Coronary artery (tissue), 2 donors: ENCODE measurements at places on chromosomes 13 and 19.
A peak's percentile ranks its signal among the peaks of the same experiment; 100 is the strongest.

- no peak for DNase-seq
Measured at GRCh38 chr13:42355092-42355485, 83.1 kb downstream of the AKAP11 start.

DNA sequence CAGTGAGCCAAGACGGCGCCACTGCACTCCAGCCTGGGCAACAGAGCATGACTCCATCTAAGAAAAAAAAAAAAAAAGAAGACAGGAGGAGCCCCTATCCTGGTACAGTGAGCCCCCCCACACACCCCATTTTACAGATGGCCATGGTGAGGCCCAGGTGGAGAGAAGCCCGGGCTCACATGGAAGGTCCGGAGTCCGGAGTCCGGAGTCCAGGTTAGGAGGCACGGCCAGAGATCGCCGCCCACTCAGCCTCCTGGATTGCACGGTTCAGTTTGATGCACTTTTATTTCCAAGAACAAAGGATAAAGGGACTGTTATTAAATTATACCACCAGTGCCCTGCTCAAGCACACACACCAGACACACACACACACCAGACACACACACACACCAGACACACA is 11.3 kb upstream of the BTBD2 start:
- DNase-seq = no peak

DNA sequence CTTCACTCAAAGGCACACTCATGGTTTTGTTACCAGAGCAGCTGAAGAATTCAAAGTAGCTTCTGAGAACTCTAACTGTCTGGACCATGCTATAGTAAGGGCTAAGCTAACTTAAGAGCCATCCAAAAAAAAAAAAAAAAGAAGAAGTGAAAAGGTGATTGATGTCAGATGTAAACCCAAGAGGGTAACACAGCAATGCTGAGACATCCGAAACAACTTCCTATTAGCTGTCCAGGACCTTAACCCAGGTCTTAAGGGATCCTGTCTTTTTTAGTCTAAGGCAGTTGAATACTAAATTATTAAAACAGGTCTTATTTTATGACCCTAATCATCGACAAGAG is 11.2 kb upstream of the RAB20 start:
- DNase-seq = no peak

- DNase-seq = no peak
Measured at GRCh38 chr13:82058364-82058763, 1717.4 kb upstream of the SPRY2 start.

DNA sequence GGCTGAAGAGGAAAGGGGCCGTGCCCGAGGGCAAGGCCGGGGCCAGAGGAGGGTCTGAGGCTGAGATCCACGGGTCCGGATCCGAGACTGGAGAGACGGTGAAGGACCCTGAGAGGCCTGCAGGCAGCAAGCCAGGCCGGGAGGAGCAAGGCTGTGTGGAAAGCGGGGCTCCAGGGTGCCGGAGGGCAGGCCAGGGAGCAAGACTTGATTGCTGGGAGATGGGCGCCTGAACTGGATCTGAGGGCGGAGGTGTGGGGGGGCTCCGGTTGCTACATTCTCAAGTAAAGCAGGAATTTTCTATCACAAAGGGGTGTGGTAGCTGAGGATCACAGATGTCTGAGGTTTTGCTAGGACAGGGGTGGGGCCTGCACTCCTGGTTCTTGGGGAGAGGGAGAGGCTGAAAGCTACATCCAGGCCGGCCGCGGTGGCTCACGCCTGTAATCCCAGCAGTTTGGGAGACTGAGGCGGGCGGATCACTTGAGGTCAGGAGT is 3.8 kb downstream of the MAMSTR start:
- no peak for DNase-seq

DNA sequence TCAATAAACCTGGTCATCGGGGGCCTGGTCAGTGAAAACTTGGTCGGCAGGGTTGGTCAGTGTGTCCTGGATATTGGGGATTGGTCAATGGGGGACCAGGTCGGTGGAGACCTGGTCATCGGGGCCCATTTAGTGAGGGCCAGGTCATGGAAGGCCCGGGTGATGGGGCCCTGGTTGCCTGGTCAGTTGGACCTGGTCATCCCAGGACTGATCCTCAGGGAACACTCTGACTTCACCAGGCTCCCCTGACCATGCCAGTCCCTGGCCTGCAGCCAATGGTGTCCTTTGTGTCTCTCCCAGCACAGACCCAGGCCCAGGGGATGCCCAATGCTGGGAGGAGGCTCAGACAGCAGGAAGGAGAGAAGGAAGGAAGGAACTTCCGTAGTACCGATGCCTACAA is 42.1 kb upstream of the TPM4 start:
- DNase-seq = peak; percentile 45

DNA sequence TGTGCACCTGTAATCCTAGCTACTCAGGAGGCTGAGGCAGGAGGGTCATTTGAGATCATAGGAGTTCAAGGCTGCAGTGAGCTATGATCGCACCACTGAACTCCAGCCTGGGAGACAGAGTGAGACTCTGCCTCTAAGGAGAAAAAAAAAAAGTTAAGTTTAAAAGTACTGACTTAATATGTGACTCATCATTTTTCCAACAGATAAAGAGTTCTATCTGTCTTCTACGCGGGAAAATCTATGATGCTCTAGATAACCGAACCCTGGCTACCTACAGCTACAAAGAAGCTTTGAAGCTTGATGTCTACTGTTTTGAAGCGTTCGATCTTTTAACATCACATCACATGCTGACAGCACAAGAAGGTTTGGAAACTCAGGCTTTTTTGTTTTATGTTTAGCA is 7.2 kb downstream of the CDC16 start:
- no peak for DNase-seq

DNA sequence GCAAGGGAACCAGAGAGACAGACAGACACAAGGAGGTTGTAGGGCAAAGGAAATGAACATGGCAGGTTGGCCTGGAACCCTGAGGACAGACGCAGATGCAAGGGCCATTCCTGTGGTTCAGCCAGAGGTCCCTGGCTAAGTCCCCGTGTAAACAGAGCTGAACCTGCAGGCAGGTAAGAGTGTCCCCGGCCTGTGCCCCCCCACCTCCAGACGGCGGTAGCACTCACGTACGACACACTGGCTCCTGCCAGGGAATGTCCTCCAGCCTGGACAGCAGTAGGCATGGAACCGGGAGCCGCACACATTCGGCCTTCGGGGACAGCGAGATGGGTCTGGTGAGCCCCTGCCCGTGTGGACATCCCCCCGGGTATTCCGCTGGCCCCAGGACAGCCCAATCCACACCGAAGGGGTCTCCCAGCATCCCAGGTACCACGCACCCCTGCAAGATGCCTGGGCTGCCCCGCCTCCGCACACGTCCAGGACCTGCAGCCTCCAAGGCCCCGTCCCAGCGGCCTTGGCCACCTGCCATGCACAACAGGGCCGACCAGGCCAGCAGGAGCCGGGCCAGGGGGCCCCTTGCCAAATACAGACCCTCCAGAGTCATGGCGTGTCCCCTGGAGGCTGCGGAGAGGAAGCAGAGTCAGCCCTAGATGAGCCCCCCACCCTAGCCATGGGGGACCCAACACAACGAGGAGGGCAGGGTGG is 2.4 kb downstream of the FBN3 start:
- DNase-seq = no peak

DNA sequence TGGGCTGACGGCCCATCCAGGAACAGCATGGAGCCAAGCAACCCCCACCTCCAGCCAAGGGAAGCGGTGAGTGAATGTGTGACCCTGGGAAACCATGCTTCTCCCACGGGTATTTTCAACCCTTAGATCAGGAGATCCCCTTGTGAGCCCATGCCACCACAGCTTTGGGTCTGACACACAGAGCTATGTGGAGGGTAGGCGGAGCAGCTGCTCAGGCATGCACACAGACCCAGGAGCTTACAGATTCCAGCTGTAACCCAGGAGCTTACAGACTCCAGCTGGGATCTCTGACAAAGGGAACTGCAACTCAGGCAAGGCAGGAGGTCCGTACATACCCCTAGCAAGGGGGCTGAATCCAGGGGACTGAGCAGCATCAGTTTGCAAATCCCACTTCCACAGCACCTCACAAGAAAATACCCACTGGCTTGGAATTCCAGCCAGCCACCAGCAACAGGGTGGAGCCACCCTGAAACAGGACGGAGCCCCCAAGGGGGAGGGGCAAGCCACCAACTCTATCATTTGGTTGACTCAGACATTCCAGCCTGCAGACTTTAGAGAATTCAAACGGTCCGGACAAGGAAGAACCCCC is 40.8 kb upstream of the RFXAP start:
- no peak for DNase-seq

DNA sequence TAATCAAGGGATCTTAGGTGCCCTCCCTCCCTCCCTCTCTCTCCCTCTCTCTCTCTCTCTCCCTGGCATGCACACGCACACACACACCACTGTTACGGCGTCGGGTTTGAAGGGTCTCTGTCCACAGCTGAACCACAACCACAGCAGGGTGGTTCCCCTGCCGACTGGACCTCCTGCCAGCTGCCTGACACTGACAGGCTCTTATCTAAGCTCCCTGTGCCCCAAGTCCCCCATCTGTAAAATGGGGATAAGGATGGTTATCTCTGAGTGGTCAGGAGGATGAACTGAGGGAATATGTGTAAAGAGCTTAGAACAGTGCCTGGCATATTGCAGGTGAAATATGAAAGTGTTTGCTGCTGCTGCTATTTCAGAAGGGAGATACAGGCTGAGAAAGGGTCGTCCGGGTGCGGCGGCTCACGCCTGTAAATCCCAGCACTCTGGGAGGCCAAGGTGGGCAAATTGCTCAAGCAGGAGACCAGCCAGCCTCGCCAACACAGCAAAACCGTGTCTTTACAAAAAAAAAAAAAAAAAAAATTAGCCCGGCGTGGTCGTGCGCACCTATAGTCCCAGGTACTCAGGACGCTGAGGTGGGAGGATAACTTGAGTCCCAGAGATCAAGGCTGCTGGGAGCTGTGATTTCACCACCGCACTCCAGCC is 852 bp upstream of the SHISA7 start:
- no peak for DNase-seq
